Stimulated activated naive CD8-positive, alpha-beta T cell treated with anti-CD3 and anti-CD28 coated beads, Interleukin-15, amount 100 ng/mL, for 72 hours (primary cell): ENCODE measurements at places on chromosomes 16 and 17.

DNA sequence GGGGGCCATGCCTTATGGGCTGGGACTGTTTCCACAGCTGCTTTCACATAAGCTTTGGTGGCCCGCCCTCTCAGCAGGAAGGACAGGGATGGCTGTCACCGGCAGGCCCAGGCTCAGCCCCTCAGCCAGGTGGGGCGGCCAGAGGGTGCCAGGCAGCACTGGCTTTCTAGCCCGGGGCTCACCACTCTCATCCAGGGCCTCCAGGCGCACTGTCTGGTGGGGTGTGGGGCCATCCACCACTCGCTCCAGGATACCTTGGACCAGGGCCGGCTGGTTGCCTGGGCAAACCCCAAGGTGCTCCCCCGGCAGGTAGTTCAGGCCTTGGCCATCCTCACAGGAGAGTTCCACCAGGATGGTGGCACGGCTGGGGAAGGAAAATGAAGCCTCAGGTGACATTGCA, 35.0 kb downstream of the NOS2 start:
- no peak for DNase-seq

DNA sequence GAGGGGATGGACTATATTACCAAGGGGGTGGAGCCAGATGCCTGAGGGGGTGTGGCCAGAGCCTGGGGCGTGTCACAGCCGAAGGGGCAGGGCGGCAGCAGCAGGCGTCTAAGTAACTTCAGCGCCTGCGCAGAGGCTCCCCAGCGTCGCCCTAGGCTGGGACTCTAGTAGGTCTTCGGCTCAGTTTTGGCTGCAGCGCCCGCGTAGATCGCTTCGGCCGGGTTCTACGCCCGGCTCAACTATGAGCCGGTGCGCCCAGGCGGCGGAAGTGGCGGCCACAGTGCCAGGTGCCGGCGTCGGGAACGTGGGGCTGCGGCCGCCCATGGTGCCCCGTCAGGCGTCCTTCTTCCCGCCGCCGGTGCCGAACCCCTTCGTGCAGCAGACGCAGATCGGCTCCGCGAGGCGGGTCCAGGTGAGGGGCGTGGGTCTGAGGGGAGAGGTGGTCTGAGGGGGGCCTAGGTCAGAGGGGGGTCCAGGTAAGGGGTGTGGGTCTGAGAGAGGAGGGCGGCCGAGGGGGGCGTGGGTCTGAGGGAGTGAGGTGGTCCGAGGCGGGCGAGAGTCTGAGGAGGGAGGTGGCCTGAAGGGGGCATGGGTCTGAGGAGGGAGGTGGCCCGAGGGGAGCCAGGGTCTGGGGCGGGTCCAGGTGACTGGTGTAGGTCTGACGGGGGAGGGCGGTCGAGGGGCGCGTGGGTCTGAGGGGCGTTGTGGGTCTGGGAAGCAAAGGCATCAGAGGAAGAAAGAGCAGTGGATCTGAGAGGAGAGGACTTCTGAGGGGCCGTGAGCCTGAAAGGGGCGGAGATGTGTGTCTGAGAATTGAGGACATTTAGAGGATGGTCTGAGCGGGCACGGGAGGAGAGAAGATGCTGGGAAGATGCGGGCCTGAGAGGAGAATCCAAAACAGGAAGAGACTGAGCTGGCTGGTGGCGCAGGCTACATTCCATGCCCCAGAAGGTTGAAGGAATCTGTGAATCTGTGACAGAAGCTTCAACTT, at the start of gene LPCAT2:
Gene LPCAT2, plus strand, starts transcription at position 132 of the 991 bp plus-strand sequence. Its CDS starts 110 bp downstream, at position 242.
- peak; percentile 32 for DNase-seq

- DNase-seq, result no peak
Measured at GRCh38 chr16:11392041-11392581, 46.9 kb downstream of the RMI2 start.

GRCh38 chr17:76497979-76498875, 3.0 kb downstream of the RHBDF2 start:
- DNase-seq, result no peak

GRCh38 chr17:3956983-3957382, 7.3 kb downstream of the ATP2A3 start:
- DNase-seq, result no peak

DNA sequence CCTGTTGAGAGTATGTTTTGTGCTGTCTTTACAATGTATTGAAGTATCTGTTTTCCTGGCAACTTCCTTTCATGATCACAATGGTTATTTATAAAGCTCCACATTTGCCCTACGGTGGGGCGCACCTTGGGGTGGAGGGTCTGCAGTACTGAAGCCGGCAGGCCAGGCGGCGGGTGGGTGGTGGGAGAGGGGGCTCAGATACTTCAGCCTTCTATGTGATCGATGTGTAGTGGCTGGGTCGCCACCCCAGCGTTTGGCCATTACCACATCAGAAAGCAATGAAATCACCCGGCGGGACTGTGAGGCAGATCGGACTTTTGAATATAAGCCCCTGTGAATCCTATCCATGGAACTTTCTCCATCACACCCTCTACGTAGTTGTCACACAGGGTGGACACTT, 196.6 kb downstream of the FOXL1 start:
- no peak for DNase-seq

DNA sequence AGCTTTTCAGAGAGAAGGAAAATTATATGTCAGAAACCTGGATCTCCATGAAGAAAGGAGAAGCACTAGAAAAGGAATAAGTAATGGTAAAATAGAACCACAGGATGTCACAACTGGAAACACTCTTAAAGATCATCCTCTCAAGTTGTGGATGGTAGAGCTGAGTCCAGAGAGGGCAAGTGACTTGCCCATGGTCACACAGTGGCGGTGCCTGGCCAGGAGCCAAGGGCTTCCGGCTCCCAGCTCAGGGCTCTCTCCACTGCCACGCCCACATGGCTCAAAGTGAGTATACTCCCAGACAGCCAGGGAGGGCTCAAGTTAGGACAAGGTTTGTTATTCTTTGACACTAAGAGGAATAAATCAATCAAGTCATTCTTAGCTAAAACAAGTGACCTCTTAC, 159.8 kb downstream of the COPRS start:
- no peak for DNase-seq

DNA sequence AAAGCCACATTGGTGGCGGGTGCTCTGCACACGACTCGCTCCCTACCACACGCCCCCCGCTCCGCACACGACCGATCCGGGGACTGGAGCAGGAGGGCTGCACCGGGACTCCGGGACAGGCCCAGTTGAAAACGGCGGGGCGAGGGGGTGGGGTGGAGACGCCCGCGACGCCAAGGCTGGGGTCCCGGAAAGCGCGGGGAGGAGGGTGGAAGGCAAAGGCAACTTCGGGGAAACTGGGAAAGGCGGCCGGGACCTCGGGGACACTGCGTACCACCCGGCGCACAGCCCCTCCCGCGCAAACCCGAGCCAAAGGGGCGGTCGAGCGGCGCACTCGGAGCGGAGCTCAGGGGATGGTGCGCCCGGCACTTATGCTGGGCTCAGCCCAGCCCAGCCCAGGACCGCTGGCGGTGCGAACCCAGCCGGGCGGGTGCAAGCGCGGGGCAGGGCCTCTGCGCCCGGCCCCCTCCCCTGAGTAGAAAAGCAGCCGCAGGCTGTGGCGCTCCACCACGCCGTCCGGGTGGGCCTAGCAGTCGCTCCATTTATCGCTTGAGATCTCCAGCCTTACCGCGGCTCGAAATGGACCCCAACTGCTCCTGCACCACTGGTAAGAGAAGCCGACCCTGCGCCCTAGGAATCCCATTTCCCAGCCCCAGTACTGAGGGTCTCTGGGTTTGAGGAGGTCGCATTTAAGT, at the start of gene MT1M:
Gene MT1M, plus strand, starts transcription at position 504 of the 692 bp plus-strand sequence. Its CDS starts 73 bp downstream, at position 577.
- DNase-seq, result no peak

- peak; percentile 82 for DNase-seq
Measured at GRCh38 chr17:57783338-57783742, 38.2 kb upstream of the CCDC182 start.

DNA sequence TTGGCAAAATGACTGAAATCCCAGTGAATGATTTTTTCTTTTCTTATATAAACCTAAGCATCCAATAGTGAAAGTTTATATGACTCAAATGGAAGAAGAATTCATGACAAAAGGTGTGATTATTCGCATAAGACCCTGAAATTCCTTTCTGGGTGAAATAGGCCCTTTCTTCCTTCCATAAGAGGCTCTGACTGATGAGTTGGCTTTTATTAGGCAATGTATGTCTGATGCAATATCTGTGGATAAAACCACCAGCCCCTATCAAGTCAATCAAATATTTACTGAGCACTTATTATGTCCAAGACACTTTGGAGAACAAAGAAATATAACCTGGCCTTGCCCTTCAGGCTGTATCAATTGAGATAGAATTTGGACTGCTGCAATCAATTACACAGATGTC, 316.6 kb downstream of the CDH13 start:
- no peak for DNase-seq

GRCh38 chr17:44448412-44448811, 54.8 kb downstream of the GPATCH8 start:
- DNase-seq, result no peak

GRCh38 chr16:2500918-2501750, 12.6 kb upstream of the ATP6V0C start:
- peak; percentile 81 for DNase-seq

DNA sequence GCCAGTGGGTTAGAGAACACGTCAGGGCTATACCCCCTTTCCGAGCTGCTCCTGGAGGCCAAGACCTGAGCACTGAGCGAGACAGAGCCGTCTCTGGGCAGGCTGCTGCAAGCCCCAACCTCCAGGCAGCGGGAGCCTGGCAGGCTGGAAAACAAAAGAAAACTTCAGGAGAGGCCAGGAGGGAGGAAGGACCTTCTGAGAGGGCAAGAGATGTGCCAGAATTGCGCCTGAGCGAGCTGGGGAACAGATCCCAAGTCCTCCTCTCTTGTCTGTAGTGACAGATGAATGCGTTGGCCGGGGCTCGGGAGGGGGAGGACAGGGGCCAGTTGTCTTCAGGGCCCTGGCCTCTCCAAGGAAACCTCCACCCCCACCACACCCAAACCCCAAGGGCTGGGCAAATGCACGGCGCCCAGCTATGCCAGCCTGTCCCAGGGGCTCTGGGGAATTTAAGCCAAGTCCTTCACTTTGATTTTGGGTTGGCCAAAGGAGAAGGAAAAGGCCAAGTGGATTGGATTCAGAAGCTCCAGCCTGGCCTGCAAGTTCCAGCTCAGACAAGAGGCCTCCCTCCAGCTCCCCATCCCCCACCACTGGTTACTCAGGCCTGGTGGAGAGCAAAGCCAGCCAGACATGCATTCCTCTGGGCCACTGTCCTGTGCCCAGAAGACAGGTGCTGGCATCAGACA, 18.1 kb downstream of the SDK2 start:
- DNase-seq, result no peak

- DNase-seq, result peak; percentile 0
Measured at GRCh38 chr17:47730681-47731080, 2.4 kb upstream of the TBX21 start.

DNA sequence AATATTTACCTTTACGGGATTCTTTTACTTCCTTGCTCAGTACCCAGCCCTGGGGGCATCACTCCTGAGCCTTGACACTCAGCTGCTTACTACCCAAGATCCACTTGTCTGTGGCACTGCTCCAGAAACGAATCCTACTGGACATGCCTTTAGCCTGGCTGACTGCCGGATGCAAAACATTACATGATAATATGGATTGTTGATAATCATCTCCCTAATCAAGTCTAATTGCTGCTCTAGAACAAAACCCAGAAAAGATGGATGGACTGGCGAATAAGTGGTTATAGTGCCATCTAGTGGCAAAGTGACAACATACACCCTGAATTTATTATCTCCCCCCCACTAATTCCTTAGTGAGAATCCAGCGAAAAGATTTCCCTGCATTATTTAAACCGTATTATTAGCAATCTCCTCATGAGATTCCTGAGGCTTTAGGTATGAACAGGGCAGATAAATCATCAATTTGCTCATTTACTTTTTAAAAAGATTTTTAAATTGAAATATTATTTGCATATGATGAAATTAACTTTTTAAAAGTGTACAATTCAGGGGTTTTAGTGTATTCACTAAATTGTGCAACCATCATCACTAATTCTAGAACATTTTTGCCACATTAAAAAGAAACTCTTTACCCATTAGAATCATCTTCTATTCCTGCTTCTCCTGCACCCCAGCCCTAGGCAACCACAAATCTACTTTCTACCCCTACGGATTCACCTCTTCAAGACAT, 61.6 kb downstream of the RGS9 start:
- no peak for DNase-seq

- DNase-seq, result peak; percentile 88
Measured at GRCh38 chr17:82030470-82031302, 792 bp upstream of the RAC3 start.

GRCh38 chr16:17936766-17937402, 399.7 kb downstream of the NPIPA8 start:
- DNase-seq, result no peak

- no peak for DNase-seq
Measured at GRCh38 chr17:49612726-49613125, 37.1 kb downstream of the NXPH3 start.

DNA sequence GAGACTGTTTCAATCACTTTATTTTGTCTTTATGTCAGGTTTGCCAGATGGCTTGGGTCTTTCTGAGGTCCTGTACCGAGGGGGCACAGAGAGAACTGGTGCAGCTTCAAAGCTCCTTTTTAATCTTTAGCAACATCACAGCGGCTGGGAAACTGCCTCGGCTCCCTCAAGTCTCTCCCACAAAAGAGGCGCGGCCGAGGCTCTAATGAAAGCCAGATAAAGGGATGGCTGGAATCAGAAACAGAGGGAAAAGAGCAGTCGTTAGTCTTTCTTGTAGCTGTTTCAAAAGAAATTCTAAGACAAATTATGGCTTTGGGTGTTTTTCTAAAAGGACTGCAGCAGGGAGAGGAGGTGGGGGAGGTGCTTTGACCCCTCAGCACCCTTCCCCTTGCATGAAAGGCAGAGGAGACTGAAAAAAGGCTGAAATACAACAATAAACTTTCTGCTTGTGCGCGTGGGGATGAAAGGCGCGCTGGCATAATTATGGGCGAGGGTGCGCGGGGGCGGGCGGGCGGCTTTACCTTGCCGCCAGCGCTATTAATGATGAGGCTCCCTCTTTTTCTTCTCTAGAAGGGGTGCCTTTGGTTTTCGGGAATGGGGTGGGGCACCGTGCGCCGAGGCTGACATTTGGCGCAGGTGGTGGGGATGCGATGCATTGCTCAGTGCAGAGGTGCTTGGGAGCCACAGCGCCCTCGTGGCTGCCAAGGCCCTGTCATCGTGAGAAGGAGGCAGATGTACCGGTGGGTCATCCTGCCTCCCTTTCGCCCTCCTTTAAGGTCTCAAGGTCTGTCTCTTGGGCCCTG, 22.3 kb upstream of the BRD7 start:
- no peak for DNase-seq

- DNase-seq, result no peak
Measured at GRCh38 chr17:40824015-40824832, 1.8 kb upstream of the KRT10 start.

GRCh38 chr17:49882434-49882833, 34.6 kb upstream of the TAC4 start:
- DNase-seq, result no peak

DNA sequence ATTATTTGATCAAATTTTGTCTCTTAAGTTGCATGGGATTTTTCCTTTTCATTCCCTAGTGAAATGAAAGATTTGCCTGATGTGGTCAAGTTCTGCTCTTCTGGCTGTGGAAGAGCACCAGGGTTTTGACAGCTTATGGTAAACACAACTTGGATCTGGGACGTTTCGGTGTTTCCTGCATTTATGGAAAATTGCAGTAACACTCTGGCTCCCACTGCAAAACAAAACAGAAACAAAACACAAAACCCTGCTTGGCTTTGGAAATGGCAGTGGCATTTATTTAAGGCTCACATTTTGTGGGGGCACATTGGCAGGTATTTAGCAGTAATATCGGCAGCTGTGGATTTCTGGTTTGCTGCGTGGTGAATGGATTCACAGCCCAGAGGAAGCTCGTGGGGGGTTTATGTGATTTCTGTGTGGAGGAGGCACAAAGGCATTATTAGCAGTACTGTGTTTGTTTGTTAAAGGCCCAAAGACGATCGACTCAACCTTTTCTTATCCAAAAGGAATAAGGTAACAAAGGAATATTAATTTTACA, 377.8 kb downstream of the SNX29 start:
- DNase-seq, result no peak

GRCh38 chr17:51230306-51230705, 29.5 kb downstream of the MBTD1 start:
- DNase-seq, result no peak
